ENCODE measurements at places on chromosomes 2 and 18.

- DNase-seq: no peak
Measured at GRCh38 chr18:35171315-35171987, 69.4 kb upstream of the ZNF397 start.

GRCh38 chr2:113098041-113098440, 29.4 kb upstream of the IL1RN start:
- no peak for DNase-seq

- no peak for DNase-seq
Measured at GRCh38 chr2:98701230-98701629, 29.7 kb downstream of the MGAT4A start.

GRCh38 chr18:13035249-13035914, 44.2 kb downstream of the CEP192 start:
- DNase-seq: no peak

- DNase-seq: no peak
Measured at GRCh38 chr2:132544006-132544630, 125.9 kb downstream of the LYPD1 start.

GRCh38 chr18:6013171-6013810, 118.0 kb upstream of the TMEM200C start:
- DNase-seq: no peak

- no peak for DNase-seq
Measured at GRCh38 chr2:145026456-145027455, 506.8 kb upstream of the ZEB2 start.
